ENCODE measurements at places on chromosomes 7 and 10.

DNA sequence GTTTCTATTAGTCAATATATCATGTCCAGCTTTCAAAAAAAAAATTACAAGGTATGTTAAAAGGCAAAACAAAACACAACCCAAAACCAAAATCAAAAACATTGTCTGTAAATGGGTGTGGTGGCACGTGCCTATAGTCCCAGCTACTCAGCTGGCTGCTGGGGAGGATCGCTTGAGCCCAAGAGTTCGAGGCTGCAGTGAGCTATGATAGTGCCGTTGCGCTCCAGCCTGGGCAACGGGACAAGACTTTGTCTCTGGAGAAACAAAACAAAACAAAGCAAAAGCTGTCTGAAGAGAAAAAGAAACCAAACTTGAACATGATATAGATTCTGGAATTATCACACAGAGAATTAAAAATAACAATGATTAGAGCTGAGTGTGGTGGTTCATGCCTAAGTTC is 10.3 kb upstream of the CPA5 start:
- no peak for DNase-seq

- DNase-seq = no peak
Measured at GRCh38 chr10:20984662-20985061, 87.6 kb upstream of the NEBL start.

- DNase-seq = no peak
Measured at GRCh38 chr10:947051-947450, 15.5 kb upstream of the LARP4B start.

GRCh38 chr7:130275826-130276297 is 9.2 kb downstream of the CPA2 start:
- no peak for DNase-seq

GRCh38 chr7:131236318-131236672 is 91.4 kb upstream of the MKLN1 start:
- DNase-seq = no peak

DNA sequence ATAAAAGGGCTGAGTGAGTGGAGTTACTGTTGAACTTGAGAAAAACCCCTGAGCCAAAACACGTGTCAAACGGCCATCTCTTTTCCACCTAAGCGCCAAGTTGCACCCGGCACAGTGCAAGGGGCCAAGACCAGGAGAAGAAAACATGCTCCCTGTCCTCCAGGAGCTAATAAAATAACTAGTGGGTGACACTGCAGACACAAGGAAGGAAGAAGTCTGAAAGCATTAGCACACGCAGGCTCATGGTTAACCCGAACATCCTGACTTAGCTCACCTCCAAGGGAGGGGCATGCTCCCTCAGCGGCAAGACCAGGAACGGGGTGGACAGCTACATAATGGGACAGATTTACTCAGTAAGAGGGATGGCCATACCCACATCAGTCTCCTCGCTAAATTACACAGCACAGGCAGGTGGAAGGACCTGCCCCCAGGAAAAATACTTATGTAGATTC is 65.0 kb downstream of the PIP4K2A start:
- no peak for DNase-seq

DNA sequence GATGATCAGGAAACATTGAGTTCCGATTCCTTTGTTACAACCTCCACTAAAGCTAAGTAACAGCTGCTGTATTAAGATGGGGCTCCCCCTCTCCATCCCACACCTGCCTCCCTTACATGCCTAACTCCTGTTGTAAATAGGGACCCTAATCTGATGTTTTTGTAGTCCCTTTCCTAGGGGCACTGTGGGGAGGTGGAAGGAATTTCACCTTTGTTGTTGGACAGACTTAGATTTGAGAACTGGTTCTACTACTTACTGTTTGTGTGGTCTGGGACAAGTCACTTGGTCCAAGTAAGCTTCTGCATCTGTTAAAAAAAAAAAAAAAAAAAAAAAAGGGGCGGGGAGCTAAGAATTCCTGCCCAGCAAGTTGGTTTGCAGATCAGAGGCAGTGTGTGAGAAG is 42.6 kb downstream of the KIAA1217 start:
- no peak for DNase-seq

- no peak for DNase-seq
Measured at GRCh38 chr10:14652067-14652466, 122.6 kb downstream of the FAM107B start.

GRCh38 chr10:93566435-93567276 is at the start of gene FFAR4:
TSS of gene FFAR4 (plus strand) at chr10:93566665. CDS start at chr10:93566721, 56 bp downstream.
- no peak for DNase-seq

- DNase-seq = no peak
Measured at GRCh38 chr10:110531687-110532086, 34.0 kb downstream of the DUSP5 start.

- no peak for DNase-seq
Measured at GRCh38 chr10:117352724-117353123, 22.5 kb downstream of the PDZD8 start.

GRCh38 chr7:29805886-29806207 is 461 bp upstream of the WIPF3 start:
- DNase-seq = no peak

DNA sequence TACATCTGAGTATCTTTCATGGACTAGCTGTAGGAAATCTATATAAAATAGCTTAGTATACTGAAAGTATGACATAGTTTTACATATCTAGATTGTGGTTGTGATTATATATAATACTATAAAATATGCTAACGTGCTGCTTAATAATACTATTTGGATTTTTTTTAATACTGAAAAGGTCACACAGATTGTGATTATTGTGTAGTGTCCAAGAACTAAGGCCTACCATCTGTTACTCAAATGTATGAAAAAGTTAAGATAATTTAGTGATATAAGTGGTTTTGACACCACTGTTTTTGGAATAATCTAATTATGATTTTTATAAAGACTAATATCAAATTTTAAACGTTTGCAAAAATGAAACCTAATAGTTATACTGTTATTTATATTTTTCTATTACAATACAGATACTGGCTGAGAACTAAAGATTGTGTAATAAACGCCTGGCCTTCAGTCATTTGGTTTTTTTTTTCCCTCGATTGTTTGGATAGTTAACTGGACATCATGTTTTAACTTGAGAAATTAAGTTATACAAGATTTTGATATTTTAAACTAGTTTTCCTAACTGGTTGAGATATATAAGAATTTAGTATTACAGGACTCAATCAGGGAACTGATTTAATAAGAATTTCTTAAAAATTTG is 12.6 kb downstream of the PTEN start:
- DNase-seq = no peak

GRCh38 chr10:132866601-132867381 is 75.6 kb downstream of the CFAP46 start:
- DNase-seq = no peak

- DNase-seq = no peak
Measured at GRCh38 chr7:39672176-39672575, 48.8 kb downstream of the RALA start.
